ENCODE measurements at places on chromosomes 12 and 14.

DNA sequence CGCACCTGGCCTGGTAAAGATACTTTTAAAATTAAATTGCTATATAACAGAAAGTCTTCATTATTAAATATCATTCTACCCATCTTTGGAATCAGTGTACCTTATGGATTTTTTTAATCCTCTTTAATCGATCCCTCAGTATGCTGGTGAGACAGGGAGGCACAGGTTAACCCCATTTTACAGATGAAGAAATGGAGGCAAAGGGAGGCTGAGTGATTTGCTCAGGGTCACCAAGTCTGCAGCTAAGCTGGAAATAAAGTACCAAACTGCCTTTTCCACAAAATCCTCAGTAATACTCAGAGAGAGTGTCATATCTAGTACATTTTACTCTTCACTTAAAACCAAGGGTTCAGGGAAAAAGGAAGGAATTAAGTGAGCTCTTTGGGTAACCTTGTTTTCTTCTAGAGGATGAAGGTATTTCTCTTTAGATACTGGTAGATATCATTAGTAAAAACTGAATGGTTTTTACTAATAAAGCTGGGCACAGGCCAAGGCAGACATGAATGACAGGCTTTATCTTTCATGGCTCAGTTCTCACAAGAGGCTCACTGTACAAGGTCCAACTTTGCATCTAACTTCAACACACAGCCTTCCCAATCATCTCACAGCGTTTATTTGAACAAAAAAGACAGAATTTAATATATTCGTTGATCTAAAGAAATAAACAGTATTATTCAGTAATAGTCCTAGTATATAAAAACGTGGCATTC, 35.3 kb upstream of the TTC7B start:
- DNase-seq: no peak

- peak; percentile 10 for DNase-seq
Measured at GRCh38 chr12:18375131-18375530, 113.8 kb downstream of the PIK3C2G start.

DNA sequence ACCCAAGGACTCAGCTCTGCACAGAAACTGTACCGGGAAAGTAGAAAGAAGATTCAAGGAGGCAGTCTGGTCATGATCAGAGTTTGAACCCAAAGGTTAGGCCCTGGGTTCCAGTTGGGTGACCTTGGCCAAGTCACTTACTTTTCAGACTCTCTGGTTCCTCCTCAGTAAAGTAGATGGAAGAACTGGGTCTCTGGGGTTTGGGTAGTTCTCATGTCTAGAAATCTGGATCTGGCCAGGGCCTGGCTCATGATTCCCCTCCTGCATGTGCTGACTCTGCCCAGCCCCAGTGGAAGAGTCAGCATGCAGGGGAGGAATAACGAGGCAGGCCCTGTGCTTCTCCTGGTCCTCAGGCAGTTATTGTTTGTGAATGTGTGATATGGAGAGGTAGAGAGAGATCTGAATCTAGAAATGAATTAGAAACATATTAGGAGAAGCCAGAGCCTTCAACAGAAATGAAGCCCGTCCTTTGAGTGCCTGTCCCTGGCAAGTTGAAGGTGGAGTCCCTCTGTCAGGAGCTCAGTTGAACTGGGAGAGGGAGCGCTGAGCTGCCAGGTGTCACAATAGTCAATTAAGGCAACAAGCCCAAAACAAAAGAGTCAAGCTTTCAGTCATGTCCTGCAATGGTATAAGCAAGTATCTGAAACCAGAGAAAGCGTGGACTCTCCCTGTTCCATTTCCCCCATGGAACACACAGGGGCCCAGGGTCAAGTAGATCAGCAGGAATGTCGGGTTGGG, 131.3 kb upstream of the HIF1A start:
- no peak for DNase-seq

GRCh38 chr12:32296567-32296966, 102.8 kb upstream of the FGD4 start:
- no peak for DNase-seq

- peak; percentile 87 for DNase-seq
Measured at GRCh38 chr12:94553130-94553519, 93.5 kb upstream of the CEP83 start.

GRCh38 chr14:104264495-104265265, 126.3 kb downstream of the KIF26A start:
- no peak for DNase-seq

GRCh38 chr14:52091928-52092327, 23.1 kb upstream of the NID2 start:
- DNase-seq: no peak

- DNase-seq: no peak
Measured at GRCh38 chr12:98724384-98725155, 79.5 kb downstream of the APAF1 start.

DNA sequence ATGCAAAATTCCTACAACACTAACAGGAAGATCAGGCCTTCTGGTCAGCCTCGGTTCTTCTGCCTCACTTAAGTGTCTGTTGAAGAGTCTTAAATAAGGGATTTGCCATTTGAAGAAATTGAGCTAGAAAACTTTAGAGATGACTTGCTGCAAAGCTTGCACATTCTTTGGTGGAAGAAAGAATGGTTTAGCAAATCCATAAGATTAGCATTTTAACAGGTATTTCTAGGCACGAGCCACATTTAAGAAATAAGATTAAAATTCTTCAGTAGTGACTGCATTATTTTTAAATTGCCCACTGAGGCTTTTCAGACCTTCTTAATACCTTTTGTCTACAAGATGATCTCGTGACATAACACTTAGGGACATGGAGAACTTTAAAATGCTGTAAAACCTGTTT, 327.1 kb downstream of the TMEM117 start:
- DNase-seq: no peak

DNA sequence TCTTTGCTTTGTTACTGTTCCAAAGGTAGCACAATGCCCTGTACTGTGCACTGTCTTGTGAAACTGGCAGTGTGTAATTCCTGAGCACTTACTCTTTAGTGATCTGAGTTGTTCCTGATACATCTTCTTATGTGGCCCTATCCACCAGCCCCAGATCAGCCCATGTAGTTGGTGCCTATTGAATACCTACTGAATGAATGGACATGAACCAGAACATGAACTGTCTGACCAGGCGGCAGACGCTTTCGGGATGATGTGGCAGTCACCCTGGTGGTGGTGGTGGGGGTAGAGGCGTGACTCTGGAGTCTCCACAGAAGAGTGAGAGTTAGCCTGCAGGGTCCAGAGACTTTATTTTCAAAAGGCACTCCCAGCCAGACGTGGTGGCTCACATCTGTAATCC, 46.6 kb upstream of the PAPOLA start:
- DNase-seq: peak; percentile 51

- no peak for DNase-seq
Measured at GRCh38 chr12:77697126-77697525, 133.6 kb upstream of the NAV3 start.

DNA sequence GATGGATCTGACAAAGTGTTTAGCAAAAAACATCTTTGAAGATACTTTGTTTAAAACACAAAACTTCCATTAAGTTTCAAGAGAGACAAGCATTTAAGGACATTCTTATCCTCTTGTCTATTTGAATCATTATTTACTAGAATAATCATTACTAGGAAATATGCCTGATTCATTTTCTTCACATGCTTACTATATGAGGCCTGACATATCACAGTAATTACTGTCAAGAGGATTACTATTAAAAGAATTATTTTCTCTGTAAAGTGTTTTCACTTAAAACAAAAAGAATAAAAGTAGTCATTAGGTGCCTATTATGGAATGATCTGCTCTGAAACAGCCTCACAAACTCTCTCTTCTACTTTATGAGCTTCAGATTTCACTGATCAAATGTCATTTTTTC, 402.1 kb upstream of the MGAT4C start:
- DNase-seq: no peak

DNA sequence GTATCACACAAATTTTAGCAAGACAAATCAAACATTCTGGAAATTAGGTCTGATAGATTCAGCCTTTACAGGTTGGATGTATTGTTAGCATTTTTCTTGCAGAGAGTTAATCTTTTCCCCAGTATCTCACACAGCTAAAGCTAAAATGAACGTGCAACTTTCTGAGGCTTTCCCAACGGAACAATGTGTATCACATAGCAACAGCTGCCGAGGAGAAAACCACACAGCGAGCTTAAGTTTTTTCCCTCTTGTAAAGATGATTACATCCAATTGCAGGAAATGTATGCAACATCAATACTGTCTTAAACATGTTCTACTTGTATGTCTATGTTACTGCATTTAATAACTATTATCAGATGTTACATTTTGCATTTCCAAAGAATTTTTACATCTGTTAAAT, 182.2 kb downstream of the CCDC59 start:
- DNase-seq: no peak

DNA sequence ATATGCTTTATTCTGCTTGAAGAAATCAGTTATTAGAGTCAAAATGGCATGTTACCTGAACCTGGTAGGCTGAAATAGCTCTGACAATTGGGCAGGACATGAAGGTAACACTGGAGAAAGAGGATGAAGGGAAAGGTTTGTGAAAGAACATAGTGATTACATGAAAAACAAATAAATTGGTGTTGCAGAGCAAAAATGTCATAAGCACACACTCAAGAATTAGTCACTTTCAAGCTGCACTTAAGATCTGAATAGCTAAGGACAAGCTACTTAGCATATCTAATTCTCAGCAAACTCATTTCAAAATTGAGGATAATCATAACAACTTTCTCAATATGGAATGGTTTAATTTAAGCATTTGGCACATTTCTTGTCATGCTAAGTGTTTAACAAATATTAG, 1398.0 kb upstream of the FLRT2 start:
- DNase-seq: no peak

- DNase-seq: no peak
Measured at GRCh38 chr12:3204730-3205531, 127.8 kb downstream of the TSPAN9 start.

DNA sequence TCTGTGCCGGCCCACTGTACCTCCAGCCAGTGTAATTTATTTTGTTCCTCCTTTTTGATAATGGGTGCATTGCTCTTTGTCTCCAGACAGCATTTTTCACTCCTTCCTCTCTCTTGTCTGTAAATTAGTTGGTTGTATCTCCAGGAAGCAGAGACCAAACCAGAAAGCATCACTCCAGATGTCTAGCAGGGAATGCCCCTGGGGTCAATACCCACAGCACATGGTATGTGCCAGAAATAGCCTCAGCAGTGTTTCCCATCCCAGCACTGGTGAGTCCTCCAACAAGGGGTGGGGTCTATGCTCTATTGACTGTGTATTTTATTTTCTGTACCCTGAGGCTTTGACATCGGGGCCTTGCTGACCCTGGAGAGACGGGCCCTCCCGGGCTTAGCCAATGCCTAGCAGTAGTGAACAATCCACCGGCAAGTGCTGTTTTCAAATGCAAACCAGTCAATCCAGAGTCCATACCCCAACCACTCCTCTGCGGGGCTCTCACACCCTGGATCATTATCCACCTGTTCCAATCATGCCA, 50.2 kb upstream of the FZD10 start:
- no peak for DNase-seq

GRCh38 chr14:30450631-30451545, 108.1 kb upstream of the G2E3 start:
- no peak for DNase-seq

- DNase-seq: peak; percentile 71
Measured at GRCh38 chr14:103194256-103195045, 71.2 kb downstream of the TNFAIP2 start.

DNA sequence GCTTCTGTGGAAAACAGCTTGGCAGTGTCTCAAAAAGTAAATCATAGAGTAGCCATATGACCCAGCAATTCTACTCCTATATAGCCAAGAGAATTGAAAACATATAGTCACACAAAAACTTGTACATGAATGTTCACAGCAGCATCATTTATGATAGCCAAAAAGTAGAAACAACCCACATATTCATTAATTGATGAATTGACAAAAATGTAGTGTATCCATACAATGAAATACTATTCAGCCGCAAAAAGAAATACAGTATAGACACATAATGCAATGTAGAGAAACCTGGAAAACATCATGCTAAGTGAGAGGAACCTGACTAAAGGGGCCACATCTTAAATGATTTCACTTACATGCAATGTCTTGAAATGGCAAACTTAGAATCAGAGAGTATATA, 326.6 kb downstream of the KCNH5 start:
- no peak for DNase-seq

DNA sequence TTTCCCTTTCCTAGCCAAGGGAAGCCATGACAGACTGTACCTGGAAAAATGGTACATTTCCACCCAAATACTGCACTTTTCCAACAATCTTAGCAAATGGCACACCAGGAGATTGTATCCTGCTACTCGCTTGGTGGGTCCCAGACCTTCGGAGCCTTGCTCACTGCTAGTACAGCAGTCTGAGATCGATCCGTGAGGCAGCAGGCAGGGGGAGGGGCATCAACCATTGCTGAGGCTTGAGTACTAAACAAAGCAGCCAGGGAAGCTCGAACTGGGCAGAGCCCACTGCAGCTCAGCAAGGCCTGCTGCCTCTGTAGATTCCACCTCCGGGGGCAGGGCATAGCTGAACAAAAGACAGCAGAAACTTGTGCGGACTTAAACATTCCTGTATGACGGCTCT, 218.8 kb downstream of the LRIG3 start:
- DNase-seq: no peak

- peak; percentile 44 for DNase-seq
Measured at GRCh38 chr12:105330931-105331804, 677 bp downstream of the C12orf75 start.

GRCh38 chr14:88196925-88197324, 126.1 kb downstream of the KCNK10 start:
- DNase-seq: no peak

GRCh38 chr12:5733136-5733755, 211.8 kb downstream of the ANO2 start:
- DNase-seq: peak; percentile 18

GRCh38 chr12:127925971-127926370, 341.0 kb upstream of the TMEM132C start:
- DNase-seq: peak; percentile 49

DNA sequence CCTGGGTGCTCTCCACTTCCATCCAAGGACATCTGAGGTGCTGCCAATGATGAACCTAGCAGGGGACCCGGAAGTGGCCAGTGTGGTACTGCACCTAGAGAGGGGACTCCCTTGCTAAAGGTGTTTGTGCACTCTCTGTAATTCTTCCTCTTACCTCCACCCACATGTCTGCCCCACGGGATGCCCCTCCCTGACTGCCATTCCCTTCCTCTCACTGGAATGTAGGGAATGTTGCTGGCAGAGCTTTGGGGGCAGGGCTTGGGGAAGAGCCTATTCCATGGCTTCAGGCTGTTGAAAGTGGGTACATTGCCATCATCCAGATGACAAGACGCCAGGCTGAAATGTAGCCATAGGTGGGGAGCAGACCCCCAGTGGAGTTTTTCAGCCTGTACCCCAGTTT, 153.2 kb downstream of the SMOC1 start:
- DNase-seq: peak; percentile 26

GRCh38 chr14:92626041-92626440, 112.5 kb downstream of the RIN3 start:
- peak; percentile 44 for DNase-seq

- DNase-seq: no peak
Measured at GRCh38 chr12:87728931-87729593, 300.1 kb downstream of the C12orf50 start.

- no peak for DNase-seq
Measured at GRCh38 chr12:126837697-126838096, 1429.3 kb upstream of the TMEM132C start.

All from EL (cell line).